ENCODE measurements at places on chromosomes 6 and 20.

DNA sequence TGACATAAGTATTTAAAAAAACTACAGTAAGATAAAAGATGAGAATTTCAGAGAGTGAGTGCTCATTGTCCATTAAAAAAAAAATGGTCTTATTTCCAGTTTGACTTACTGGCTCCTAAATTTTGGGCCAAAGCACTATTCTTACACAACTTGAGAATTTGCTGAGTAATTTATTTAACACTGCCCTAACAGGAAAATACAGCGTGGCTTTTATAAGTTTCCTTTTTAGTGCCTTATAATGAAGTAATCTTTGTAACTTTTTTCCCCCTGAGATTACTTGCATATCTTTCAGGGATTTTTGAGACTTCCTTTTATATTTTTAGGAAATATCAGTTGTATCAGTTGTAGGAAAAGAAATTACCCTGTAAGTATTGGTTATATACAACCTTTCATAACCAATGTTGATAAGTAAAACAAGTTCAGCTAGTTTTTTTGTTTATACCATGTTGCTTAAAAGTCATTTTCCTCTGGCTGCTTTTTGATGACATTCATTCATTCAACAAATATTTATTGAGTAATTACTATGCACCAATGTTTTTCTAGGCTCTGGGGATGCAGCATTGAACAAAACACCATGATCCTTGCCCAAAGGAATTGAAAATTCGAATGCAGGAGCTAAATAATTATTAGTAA, 106.4 kb upstream of the SGK1 start:
- DNase-seq, result no peak

GRCh38 chr6:8513174-8513573, 77.8 kb upstream of the SLC35B3 start:
- DNase-seq, result no peak

DNA sequence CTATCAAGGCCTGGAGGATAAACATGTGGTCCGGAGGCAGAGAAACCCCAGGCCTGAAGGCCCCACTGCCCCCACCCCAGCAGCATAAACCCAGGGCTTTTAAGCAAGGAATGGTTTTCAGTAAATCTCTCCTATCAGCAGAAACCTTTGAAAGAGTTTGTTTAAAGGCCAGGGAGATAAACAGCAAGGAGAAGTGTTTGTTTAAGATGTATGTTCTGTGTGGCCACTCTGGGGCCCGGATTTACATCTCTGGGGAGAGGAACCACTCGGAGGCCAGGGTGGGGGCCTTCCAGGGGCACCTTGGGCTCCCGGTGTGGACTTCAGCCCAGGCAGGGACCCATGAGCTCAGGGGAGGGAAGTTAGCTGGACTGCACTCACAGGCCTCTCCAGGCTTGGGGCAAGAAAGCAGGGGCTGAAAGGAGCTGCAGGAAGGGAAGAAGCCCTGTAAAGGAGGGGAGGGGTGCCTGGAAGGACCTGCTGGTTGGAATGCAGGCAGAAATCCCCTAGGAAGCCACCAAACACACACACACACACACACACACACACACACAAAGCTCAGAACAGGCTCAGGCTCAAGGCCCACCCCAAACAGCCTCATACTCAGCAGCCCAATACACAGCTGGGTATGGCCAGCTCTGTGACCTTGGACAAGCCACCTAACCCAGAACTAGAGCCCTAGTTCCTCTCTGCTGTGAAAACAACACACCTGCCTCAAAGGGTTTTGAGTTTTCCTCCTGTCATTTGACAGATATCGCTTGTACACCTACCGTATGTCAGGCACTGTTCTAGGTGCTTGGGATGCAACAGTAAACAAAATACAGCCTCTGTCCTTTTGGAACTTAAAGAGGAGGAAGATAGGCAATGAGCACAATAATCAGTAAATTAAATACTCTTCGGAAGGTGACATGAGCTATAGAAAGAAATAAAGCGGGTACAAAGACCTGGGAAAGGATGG, 26.2 kb upstream of the FOXP4 start:
- DNase-seq, result no peak

DNA sequence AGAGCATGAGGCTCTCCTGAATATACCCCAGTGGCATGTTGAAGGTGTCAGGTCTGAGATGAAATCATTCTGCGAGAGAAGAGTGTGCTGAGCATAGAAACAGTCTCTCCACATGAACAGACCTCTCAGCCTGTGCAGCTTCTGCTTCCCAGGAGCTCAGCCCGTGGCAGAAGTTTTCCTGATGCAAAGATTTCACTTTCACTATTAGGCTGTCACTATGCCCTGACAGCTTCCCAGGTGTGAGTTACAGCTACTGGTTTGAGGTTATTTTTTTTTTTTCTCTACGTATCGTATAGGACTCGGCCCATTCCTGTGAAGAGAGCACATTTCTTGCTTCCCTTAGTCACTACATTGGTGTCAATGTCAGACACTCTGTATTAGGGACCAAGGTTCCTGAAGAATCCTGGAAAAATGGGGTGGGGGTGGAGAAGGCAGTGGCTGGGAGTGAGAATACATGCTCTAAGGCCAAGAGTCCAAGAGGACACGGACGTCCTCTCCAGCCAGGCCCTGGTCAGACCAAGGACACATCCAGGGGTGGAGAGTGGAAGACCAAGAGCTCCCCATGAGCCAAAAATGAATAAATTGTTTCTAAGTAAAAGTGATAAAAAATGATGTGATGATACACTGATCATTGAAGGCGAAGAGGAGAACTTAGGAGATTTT, 121.2 kb upstream of the AKAP12 start:
- DNase-seq, result no peak

- no peak for DNase-seq
Observed at GRCh38 chr6:151482290-151482689, 11.5 kb upstream of the CCDC170 start.

GRCh38 chr20:44073675-44074071, 113.3 kb downstream of the JPH2 start:
- no peak for DNase-seq

GRCh38 chr20:3479025-3479424, 8.2 kb downstream of the ATRN start:
- DNase-seq, result no peak

GRCh38 chr6:11185204-11185842, 47.1 kb downstream of the NEDD9 start:
- DNase-seq, result no peak

GRCh38 chr20:33318096-33318429, 35.0 kb downstream of the BPIFB1 start:
- no peak for DNase-seq

DNA sequence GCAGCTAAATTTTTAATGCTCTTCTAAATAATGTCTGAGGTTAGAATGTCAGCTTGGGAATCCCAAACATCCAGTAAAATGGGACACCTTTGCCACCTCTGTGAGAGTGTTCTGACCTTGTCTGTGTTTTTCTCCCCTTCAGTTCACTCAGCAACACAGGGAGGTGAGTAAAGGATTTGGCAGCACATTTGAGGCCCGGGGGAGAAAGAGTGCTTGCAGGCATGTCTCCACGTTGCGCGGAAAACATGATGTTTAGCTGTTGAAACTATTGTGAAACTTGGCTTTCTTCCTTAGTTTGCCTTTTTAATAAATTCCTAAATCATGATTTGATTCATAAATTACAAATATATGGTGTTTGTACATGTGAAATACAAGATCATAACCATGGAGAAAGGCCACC, 707.8 kb upstream of the FLRT3 start:
- DNase-seq, result no peak

DNA sequence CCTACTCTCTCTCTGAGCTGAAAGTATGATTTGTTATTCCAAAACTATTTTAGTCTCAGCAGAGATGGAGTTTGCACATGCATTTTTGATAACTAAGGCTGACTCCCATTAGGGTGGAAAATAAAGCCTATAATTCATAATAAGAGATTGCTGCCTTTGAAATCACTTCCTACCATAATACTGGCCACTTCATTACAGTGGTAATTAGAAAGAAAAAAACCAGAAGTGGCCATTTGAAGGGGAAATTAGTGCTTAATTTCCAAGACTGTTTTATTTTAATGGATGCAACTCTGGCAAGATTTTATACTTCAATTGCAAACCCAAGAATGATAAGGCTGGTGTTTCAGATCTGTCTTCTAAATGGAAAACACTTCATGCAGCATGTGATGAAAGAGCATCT, 43.4 kb downstream of the SLC35B3 start:
- DNase-seq, result no peak

- DNase-seq, result no peak
Observed at GRCh38 chr6:7723554-7723953, 2.3 kb upstream of the BMP6 start.

- DNase-seq, result no peak
Observed at GRCh38 chr6:28980137-28980851, 24.8 kb downstream of the ZNF311 start.

- DNase-seq, result no peak
Observed at GRCh38 chr6:158244373-158244772, 67.9 kb upstream of the TULP4 start.

DNA sequence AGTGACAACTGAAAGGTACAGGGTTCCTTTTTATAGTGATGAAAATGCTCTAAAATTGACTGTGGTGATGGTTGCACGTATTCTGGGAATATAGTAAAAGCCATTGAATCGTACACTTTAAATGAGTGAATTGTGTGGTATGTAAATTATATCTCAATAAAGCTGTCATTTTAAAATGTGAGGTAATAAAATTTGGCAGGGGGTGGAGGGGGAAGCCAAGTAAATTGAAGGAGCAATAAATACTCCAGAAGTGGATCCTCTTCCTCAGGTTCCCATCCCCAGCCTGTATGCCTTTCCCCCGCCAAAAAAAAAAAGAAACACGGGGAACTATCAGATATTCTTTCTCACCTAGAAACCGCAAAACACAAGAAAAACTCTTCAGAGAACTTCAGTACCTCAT, 161.4 kb downstream of the MTFR2 start:
- no peak for DNase-seq

DNA sequence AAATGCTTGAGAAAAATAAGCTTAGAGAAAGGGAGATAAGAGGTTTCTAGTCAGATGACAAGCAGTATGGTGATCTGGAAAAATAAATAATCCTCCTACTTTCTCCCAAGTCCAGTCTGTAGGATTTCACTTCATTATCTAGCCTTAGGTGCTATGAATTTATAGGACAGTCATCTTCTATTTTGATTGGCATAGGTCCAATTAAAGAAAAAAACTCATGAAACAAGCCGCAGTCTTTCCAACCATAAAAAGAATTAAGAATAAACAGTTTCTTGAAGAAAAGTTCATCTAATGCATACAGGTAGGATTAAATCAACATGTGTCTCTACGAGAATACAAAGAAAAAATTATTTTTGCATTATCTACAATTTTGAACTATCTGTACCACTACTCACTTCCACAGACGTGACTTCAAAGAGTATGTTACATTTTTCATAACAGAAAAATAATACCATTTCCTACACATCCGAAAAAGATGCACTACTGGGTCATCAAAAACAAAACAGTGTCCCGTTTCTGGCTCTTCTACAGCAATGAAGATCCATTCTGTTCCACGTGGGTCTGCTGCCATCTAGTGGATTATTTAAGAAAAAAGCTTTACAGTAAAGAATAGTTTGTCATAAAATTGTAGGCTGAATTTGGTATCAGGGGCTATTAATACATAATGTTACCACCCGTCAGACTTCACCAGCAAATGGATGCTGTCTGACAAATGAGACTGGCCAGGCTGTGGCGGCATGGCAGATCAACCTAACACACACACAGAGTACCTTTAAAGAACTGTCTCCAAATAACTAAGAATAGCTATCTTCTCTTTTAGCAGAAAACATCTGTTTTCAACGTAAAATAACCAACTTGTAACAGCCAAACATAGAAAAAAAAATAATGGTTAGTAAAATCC, 28.9 kb downstream of the STX7 start:
- DNase-seq, result peak; percentile 75

DNA sequence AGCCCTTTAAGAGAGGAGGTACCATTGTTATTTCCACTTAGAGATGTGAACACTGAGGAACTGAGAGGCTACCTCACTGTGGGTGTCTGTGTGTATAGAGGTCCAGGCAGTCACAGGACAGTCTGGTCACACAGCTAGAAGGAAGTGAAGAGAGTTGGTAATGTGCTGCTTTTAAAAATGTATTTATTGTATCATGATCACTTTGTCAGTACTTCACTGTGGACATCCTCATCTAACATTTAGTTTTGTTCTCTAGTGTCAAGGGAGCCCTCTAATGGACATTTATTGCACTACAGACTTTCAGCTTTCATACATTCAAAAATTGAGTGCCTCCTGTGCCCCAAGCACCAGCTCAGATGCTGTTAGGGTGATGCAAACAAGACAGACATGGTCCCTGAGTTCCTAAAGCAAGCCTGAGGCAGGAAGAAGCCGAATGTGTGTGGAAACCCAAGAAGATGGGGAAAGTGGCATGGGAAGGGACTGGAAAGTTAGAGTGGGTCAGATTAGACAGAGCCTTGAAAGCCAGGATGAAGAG, 123.0 kb downstream of the SLC16A10 start:
- DNase-seq, result peak; percentile 79

DNA sequence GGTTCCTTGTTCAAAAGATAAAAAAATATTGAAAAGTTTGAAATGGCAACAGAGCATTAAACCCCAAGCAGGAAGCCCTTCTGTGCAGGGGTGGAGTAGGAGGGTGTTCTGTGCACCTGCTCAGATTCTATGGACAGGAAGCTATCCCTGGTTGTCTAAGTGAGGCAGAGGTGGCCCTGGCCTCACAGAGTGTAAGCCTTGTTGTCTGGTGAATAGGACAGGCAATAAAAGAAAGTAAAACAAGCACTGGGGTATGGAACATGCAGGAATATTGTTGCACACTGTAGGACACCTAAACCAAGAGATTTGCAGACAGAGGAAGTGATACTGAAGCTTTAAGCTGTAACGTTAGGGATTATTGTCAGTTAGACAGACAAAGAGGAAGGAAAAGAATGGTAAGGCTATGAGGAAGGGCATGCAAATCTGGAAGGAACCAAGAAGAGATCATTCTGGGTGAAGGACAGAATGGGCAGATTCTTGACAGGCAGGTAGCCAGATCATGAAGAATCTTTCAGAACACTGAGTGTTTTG, 66.8 kb downstream of the TBC1D7 start:
- no peak for DNase-seq

GRCh38 chr20:34754611-34755010, 50.5 kb downstream of the TP53INP2 start:
- DNase-seq, result no peak

DNA sequence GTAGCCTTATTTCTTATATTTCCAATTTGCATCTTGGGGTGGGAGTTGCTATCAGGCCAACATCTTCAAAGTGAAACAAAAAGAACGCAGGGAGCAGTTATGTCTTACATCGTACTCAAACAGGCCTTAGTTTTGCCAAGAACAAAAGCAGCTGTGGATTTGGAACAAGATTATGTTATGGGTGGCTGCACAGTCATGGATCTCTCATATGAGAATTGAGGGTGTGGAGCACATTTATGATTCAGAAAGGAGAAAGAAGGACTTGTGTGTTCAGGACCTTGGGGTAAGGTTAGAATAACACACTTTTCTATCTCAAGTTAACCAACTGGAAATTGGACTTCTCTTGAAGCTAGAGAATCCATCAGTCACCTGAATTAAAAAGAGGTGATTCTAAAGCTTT, 259.9 kb downstream of the FOXA2 start:
- DNase-seq, result no peak

GRCh38 chr20:46060301-46060881, 29.4 kb downstream of the NCOA5 start:
- DNase-seq, result no peak

- DNase-seq, result no peak
Observed at GRCh38 chr6:71194724-71195123, 93.9 kb upstream of the OGFRL1 start.

- no peak for DNase-seq
Observed at GRCh38 chr6:13165502-13166172, 162.7 kb downstream of the TBC1D7 start.

Data from HT-29 (cell line).